ENCODE measurements at places on chromosomes 5 and 9.
A peak's percentile ranks its signal among the peaks of the same experiment; 100 is the strongest.

DNA sequence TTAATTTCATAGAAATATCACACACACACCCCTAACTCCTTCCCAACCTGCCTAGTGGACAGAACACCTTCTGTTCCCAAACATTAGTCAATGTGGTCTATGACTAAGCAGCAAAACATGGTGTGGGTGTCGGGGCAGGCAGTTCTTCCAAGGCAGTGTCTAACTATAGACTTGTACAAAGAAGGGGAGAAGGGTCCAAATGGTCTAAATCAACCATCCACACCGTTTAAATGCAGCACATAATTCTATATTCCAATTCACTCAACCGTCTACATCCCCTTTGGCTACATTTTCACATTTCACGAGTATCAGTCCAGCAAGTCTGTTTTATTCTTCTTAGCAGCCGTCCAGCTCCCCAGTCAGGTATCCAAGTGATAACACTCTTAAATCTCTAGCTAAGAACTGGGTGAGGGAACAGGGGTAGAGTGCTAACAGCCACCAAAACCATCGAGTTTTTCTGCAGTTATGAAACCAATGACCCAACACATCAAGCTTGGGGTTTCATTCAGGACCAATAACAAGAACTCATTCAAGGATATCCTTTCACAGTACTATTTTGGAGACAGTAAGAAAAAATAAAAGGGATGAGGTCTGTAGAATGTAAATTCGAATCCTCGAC is 3.3 kb downstream of the ZNF608 start:
- no peak for DNase-seq

GRCh38 chr5:176410486-176411180 is 5.7 kb downstream of the CLTB start:
- DNase-seq, result no peak

DNA sequence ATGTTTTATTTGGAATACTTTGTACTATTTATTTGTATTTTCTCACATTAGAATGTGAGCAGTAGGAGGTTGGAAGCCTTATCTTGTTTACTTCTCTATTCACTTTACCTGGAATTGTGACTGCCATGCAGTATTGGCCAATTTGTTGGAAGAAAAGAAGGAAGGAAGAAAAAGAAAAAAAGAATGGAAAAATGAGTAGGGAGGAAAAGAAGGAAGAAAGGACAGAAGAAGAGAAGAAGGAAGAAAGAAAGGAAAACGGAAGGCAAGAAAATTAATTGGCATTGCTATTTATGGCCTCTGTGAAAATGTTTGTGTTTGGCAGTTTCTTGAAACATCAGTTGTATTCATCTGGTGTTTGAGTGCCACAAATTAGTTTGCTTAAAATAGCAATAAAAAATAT is 575.2 kb upstream of the ZNF608 start:
- DNase-seq, result no peak

DNA sequence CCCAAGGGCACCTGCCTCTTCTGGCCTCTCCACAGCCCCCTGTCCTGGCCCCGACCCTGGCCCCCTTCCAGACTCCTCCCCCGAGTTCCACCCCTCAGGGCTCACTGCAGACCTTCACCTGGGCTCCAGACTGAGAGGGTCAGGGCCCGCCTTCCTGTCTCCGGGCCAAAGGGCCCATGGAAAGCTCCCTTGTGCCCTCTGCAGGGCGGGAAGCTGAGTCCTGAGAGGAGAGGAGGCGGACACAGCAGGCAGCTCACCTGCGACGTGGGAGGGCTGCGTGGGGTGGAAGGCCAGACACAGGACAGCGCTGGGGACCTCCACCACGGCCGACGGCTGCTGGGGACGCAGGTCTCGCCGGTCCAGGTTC is 20.6 kb downstream of the DYNC2I2 start:
- no peak for DNase-seq

DNA sequence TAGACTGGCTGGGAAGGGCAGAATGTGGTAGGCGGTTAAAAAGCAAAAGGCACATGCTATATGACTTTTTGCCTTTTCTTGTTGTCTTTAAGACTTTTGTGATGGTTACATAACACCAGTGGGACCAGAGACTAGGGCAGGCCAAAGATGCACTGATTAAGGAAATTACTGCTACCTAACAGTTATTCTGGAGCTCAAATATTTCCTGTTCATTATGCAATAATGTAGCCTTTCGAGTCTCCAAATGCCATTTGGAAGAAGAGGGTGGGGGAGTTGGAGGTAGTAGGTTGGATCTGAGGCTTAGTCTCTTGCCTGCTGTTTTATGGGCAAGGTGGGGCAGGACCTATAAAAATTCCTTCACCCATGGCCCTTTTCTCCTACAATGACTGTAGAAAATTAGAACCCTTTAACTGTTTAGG is 51.7 kb downstream of the SH3GL2 start:
- DNase-seq, result no peak

- DNase-seq, result no peak
Observed at GRCh38 chr9:129111528-129112151, 425 bp downstream of the PTPA start.

DNA sequence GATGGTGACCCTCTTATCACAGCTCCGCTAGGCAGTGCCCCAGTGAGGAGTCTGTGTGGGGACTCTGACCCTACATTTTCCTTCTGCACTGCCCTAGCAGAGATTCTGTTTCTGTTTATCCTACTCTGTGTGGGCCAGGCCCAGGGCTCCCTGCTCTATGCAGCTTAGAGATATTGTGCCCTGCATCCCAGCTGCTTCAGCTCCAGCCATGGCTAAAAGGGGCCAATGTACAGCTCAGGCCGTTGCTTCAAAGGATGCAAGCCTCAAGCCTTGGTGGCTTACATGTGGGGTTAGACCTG is 2030.7 kb upstream of the CDH9 start:
- no peak for DNase-seq

DNA sequence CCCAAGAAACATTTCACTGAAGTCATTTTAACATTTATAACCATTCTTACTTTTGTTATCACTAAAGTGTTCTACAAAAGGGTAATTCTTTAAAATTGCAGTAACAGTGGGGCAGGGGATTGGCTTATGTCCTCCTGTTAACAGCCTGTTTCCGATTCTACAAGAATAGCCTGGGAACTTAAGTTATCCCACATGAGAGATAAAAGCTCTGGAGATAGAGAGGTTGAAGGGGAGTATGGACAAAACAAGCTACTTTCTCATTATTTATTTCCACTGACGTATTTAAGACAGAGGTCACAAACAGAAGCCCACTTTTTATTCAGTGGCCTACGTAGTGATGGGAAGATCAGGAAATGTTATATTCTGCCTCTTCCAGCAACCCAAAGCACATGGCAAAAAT is 98.7 kb downstream of the EPB41L4A start:
- DNase-seq, result no peak

GRCh38 chr5:12647613-12648012 is 743.4 kb upstream of the CTNND2 start:
- DNase-seq, result no peak

DNA sequence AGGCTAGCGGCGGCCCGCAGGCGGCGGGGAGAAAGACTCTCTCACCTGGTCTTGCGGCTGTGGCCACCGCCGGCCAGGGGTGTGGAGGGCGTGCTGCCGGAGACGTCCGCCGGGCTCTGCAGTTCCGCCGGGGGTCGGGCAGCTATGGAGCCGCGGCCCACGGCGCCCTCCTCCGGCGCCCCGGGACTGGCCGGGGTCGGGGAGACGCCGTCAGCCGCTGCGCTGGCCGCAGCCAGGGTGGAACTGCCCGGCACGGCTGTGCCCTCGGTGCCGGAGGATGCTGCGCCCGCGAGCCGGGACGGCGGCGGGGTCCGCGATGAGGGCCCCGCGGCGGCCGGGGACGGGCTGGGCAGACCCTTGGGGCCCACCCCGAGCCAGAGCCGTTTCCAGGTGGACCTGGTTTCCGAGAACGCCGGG is 253 bp downstream of the SLC12A2 start:
- DNase-seq, result no peak

- DNase-seq, result no peak
Observed at GRCh38 chr5:126753227-126753626, 23.7 kb upstream of the LMNB1 start.

DNA sequence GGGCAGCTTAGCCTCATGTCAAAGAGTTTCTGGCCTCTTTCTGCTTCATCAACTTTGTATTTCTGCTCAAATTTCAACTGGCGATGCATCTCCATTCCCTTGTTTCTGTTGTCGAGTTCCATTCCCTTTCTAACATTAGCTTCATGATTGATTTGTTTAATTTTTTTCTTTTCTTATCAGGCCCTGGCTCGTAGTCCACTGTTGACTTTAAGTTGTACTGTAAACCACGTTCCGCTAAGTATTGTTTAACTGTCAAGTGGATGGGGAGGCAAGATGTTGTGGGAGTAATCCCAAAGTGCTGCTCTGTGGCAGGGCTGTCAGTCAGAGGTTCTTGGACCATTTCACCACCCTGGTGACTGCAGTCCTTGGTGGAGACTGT is 309.1 kb downstream of the PSAT1 start:
- no peak for DNase-seq

DNA sequence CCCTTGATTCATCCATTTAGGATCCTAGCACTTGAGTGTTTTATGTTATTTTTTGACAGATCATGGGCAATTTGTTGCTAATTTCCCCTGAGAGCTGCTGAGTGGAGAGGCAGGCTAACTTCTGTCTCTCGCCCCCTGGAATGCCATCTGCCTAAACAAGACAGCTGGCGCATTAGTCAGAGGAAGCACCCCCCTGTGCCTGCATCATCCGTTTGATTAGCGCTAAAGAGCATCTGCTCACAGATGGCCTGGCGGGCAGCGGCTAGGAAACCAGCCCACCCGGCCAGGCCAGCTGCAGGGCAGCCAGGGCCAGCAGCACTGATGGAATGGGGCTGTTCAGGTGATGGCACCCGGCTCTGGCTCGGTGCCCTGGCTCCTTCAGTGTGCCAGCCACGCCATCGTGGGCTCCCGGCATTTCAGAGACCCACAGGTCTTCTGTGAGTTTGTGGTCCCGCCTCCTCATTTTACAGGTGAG is 22.9 kb upstream of the ASS1 start:
- no peak for DNase-seq

DNA sequence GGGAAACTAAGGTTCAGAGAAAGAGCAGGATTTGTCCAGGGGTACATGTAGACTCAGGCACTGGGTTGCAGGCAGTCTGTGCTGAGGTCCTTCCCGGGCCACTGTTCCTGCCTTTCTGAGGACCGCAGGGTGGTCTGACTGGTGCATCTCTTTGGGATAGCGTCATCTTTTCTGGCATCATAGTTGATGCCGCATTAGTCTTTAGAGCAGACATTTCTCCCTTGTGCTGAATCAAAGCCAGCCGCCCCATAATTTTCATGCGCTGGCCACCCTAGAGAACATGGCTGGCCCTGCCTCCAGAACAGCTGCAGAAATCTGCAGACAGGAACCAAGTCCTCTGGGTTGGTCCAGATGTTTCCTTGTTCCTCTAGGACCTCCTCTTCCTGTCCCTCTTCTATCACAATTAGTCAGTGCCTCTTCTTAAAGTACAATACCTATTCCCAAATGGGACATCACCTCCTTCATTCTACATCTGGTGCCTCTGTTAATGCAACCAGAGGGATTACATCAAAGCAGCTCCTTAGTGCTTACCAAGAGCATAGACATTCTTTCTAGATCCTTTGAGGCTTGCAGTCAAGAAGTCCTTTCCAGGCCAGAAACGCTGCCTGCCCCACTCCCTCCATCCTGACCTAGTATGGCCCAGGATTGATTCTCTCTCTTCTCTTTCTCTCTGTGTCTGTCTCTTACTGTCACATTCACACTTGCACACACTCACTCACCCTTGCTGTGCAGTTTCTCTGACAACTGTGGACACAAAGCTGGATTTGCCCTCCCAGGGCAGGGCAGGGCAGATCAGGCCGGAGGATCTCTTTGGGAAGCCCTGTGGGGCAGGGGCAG is 42.0 kb upstream of the ORM1 start:
- no peak for DNase-seq

DNA sequence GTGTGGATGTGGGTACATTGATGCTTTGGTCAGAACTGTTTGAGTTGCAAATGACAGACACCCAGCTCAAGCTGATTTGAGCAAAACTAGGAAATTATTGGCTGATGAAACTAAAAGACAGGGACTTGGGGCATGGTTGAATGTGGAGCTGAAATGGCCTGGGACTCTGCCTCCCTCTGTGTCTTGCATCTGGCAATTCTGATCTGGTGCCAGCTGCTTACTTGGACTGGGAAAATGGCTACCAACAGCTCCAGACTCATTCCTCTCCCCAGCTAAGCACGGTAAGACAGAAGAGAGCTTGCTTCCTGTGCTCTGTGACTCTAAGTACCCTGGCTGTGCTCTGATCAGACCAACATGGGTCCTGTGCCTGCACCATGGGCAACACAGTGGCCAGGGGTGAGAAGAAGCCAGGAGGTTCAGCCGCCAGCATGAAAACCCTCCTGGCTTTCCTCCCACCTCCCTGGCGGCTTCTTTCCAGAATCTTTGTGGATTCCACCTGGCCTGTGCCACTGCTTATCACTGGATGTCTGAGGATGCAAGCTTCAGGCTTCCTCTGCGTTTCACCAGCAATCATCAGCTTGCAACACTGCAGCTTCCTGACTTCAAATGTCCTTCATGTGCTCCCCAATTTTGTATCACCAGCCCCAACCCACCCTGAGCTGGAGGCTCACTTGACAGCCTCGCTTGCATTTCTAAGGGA is 44.1 kb downstream of the C5orf15 start:
- DNase-seq, result no peak

DNA sequence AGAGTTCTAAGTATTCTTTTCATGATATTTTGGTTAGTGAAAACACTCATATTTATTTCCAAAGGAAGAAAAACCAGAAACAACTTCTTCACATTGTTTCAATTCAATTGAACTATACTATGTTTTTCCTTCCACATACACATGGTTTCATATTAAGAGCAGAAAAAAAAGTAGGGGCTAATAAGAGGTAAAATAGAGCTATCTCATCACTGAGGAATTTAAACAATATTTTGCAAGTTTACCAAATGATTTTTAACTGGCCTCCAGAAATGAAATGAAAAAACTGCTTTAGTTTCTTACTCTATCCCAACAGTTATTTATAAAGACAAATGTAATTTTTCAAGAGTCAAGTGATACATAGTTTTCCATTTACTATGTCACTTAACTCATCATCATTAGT is 233.5 kb downstream of the RFX3 start:
- no peak for DNase-seq

- DNase-seq, result no peak
Observed at GRCh38 chr5:87004101-87004500, 263.6 kb upstream of the RASA1 start.

DNA sequence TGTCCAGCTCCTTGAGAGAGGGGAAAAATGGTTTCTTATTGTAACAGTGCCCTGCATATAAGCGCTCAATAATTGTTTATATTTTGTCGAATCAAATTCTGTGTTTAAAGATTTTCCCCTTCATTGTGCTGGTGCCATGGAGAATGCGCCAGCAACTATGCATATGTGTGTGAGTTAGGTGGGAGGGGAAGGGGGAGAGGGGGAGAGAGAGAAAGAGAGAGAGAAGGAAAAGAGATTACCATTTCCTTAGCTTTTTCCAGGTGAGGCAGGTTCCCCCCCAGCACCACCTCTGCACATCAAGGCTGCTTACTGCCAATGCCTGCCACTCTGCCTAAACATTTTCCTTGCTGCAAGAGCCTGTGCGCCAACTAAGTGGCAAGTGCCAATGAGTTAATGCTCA is 111.0 kb downstream of the PJA2 start:
- DNase-seq, result no peak

GRCh38 chr5:138573949-138574670 is 1.1 kb downstream of the HSPA9 start:
- no peak for DNase-seq

- no peak for DNase-seq
Observed at GRCh38 chr5:60535198-60535597, 164.8 kb downstream of the DEPDC1B start.

GRCh38 chr5:10595672-10596309 is 31.9 kb downstream of the ANKRD33B start:
- DNase-seq, result peak; percentile 68
